ENCODE measurements at places on chromosomes 2 and 18.

- DNase-seq = no peak
These were observed 174.1 kb downstream of the UXS1 start for GRCh38 chr2:106020032-106020431.

GRCh38 chr18:323253-323622 is 55.4 kb upstream of the THOC1 start:
- no peak for DNase-seq

DNA sequence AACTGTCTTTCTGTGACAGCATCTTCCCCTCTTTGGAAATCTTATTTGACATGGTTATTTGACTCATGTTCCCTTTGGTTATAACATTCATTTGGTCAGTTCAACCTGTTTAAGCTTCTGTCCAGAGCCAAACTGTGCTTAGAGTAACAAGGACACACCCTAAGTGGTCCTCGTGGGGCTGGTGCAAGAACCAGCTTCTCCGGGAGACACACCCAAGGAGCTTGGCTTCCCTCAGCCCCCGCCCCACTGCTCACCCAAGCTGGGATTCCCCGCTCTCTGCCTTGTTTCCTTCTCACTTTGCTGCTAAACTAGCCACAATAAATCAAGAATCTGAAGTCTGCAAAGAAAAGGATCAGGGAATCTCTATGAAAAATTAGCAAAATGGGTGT is 1.4 kb downstream of the SCYGR3 start:
- no peak for DNase-seq

DNA sequence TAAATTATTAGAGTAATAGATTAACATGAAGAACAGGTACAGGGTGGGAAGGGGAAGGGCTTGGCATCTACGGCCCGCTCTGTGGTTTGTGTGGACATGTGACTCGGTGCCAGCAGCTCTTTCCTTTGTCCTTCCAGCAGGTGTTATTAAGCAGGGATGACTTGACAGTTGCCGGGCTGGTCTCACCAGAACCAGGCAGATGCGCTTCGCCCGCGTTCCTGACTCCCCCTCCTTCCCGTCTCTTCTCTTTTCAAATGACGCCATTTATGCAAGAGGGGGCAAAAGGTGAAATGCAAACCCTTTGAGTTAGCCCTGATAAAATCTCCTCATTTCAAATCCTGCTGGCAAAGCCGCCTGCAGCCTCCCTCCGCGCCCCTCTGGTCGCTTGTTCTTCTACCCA is 38.9 kb upstream of the MGAT4A start:
- no peak for DNase-seq

GRCh38 chr2:195658541-195658890 is 1.5 kb downstream of the SLC39A10 start:
- peak; percentile 72 for DNase-seq

GRCh38 chr2:151237422-151238025 is 24.1 kb downstream of the RBM43 start:
- DNase-seq = peak; percentile 13

GRCh38 chr2:240395896-240396622 is 39.4 kb upstream of the GPC1 start:
- DNase-seq = no peak

DNA sequence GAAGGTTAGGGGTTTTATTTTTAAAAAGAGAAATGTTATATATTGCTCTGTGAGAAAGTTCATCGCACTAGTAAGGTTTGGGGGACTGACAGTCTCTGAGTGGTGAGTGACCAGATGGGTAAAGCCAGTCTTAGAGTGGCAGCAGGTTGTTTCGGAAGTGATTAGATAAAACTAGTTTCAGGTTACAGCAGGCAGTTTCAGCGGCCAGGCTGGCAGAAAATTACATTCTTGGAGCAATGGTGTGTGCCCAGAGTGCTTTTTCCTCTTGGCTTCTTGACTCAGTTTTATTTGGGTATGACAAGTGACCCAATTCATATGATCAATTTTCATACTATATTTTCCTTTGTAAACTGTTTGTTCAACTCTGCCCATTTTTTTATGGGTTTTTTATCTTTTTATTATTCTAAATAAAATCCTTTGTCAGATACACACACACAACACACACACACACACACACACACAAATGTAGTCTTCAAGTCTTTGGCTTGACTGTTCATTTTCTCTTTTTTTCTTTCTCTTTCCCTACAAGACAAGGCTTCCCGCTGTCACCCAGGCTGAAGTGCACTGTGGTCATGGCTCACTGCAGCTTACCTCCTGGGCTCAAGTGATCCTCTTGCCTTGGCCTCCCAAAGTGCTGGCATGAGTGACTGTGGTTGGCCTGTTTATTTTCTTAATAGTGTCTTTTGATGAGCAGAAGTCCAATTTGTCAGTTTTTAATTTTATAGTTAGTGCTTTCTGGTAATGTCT is 30.9 kb downstream of the RALBP1 start:
- no peak for DNase-seq

DNA sequence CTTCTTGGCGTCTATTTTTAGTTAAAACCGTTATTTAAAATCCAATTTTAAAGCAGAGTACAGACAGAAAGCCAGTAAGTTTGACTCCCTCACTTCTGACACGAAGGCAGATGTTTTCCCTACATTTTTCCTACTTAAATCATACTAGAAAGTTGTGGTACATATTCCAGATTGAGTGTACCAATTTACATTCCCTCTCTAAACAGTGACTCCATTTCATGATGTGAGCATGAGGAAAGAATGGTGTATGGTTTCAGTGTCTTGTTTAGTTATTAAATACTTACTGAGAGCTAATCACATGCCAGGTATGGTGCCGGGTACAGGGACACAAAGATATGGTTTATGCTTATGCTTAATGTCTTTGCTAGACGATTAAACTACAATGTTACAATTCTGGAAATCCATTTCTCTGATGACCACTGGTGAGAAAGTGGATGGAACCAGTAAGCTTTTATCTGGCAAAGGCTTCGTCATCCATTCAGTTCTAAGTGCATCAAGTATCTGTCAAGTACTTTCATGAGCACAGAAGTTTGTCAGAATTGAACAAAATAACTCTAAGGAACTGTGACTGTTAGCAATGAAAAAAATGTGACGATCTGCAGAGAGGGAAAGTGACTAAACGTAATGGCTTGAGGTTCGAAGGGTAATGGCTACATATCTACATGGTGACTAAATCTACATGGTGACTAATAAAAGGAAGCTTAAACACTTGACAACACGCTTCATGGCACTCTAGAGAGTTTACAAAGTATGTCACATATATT is 25.7 kb downstream of the MAP4K3 start:
- DNase-seq = no peak

DNA sequence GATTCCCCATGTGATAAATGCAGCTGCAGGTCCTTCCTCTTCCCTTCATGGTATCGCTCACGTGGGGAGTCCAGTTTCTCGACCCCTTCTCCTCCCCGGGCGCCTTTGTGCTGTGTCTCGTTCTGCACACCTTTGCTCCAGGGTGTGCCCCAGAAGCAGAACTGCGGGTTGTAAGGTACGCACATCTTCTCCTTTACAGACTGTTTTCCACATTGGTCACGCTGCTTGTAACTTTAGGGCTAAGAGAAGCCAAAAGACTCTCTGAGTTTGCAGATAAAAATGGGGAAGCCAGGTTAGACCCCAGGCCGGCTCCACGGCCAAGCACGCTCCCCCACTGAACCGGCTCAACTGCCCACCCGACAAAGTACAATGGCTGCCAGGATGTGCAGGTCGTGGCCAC is 45.9 kb upstream of the TFCP2L1 start:
- DNase-seq = no peak

DNA sequence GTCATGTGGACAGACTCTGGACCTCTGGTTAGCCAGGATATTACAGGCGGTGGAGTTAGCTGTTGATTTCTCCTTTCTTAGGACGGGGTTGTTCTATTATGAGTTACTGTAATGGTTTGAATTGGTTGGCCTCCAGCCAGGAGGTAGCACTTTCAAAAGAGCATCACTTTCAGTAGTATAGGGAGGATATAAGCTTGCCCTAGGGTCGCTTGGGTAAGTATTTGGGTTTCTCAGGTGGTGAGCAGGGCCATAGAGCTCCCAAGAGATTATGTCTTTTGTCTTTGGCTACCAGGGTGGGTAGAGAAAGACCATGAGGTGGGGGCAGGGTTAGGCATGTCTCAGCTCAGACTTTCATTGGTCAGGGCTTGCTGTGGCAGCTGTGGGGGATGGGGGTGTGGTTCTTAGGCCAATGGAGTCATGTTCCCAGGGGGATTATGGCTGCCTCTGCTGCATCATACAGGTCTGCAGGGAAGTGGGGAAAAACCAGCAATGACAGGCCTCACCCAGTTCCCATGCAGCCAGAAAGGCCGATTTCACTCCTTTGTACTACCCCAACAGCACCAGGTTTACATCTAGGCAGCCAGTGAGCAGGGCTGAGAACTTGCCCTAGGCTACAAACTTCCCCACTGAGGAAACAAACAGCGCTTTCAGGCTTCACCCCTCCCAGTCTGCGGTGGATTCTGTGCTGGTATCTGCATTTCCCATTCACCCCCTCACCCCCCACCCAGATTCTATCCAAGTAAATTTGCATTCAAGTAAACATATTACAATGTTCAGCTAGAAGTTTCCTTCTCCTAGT is 89.4 kb upstream of the SLC38A11 start:
- no peak for DNase-seq

DNA sequence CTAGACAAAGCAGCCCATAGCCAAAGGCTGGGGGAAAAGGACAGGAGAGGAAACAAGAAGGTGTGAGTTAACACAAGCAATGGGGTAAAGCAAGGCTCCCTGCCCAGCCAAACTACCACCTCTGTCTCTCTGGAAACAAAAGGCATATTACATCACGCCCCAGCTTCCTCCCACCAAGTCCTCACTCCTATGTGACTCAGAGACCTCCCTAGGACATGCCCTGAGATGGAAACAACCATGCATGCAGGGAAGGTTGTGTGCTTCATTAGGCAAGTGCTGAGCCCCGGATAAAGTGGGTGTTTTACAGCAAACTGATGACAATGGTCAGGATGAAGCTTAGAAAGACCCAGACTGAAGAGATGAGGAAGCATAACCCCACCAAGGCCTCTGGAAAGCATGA is 9.0 kb upstream of the ATRAID start:
- no peak for DNase-seq

DNA sequence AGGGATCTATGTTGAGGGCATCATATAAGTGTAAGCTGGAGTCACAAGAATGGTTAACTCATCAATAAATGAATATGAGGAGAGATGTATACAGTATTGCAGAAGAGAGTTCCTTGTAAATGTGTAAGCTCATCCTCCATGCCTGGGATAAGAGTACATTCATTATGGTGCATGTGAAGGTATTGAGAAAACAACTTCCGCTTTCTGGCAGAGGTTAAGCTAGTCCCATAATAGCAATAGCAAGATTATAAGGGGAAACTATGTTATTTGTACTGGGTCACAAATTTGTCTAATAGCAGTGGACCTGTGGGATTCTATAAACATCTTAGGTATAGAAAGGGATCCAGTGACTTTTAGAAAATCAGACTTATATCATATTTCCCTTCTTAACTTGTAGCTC is 44.1 kb downstream of the SCN2A start:
- no peak for DNase-seq

- DNase-seq = peak; percentile 21
These were observed 46.9 kb upstream of the GREB1L start for GRCh38 chr18:21194871-21195771.

DNA sequence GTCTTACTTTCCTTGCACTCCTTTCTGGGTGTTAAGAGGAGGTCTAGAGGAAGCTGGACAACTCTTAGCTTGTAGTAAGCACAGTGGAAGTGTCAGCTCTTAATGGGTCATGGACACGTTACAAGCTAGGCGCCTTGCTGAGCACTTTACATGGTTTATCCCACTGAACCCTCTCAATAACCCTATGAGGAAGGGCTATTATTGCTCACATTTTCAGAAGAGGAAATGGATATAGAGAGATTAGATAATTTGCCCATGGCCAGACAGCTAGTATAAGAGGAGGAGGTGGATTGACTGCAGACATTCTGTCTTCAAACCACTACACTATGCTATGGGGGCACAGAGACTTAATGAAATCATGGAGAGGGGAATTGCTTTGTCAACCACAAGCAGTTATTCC is 8.3 kb upstream of the IL1RN start:
- DNase-seq = no peak

DNA sequence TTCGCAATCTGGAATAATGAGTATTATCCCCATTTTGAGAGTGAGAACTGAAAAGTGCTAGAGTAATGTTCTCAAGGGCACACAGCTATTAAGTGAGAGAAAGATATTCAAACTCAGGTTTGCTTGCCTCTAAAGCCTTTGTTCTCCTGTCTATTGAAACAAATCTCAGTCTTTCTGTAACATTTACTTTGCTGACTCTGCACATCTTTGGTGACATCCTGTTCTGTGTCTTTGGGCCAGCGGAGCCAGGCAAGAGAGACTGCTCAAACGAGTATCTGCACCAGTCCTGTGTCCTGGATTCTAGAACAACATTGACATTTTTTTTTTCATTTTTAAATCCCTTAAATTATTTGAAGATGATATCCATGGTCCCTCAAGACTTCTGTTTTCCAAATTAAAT is 1539.2 kb upstream of the PIK3C3 start:
- DNase-seq = no peak

DNA sequence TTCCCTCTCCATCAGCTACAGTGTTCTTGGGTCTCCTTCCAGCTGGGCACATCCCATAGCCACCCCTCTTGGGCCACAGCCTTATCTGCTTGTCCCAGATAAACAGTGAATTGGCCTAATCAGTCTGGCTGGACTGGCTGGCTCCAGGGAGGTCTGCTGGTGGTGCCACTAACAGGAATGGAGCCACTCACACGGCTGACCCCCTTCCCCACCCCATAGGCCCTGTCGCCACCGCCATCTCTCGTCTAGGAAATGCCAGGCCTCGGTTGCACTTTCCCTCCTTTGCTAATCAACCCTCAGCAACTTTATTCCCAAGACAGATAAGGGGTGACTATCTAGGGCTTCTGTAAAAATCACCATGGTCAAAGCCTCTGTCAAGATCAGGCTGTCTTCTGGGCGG is 23.0 kb upstream of the TNP1 start:
- DNase-seq = no peak

- no peak for DNase-seq
These were observed 68.9 kb upstream of the EFEMP1 start for GRCh38 chr2:55992455-55992854.

GRCh38 chr2:5042666-5043440 is 649.3 kb upstream of the SOX11 start:
- peak; percentile 40 for DNase-seq

GRCh38 chr2:30503695-30504052 is 56.6 kb downstream of the LCLAT1 start:
- no peak for DNase-seq

DNA sequence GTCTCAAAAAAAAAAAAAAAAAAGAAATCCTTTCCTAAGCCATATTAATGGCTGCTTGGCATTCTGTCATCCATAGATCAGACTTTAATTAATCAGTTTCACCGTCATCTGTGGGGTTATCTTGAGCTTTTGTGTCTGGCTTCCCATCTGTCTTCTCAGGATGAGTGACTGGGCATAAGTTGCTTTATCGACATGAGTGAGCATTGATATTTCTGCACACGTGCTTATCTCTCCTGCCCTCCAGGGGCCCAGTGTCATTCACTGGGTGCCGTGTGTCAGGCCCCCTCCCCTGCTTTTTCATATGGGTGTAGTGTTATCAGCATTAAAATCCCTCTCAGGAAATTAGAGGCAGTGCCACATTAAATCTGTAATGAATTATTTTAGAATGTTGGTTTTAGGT is 65.6 kb downstream of the SH3BP4 start:
- DNase-seq = no peak

- DNase-seq = no peak
These were observed 110.5 kb downstream of the ESCO1 start for GRCh38 chr18:21489919-21490495.
